ENCODE measurements at places on chromosomes 2 and 18.

DNA sequence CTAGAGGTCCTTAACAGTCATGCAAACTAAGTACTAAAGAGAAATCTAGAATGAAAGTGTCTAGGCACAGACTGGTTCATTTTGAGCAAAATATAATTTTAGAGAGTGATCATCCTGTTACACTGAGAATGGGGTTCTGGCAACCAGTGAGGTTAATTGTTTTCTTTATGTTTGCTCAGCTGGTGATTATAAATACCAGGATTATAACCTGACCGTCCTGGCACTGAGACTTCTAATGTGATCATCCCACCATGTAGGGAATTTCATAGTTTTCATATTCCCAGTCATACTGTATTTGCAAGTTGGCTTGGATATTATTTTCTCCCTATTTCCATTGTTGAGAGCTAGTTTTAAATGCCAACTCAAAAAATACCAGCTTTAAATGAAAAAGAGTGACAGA lies 852.5 kb upstream of the LRATD1 start:
- DNase-seq = no peak

DNA sequence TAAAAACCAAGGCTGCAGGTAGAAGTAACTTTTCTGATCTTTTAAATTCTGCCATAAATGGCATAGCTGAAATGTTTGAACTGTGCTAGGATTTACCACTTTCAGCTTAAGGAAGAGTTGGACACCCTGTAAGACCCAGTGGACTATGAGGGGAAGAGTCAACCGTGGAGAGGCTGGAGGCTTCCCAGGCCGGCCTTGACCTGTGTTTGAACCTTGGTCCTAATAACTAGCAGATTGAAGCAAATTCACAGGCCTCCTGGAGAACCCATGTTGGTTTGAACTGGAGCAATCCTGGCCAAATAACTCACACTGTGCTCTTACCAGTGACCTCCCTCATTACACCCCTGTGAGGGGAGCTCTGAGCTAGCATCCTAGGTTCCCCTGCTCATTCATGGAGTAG lies 87.2 kb upstream of the ALPP start:
- no peak for DNase-seq

GRCh38 chr2:239548451-239548871 lies 147.6 kb upstream of the HDAC4 start:
- DNase-seq = no peak

- DNase-seq = no peak
Observed at GRCh38 chr2:205216580-205216979, 465.7 kb upstream of the NRP2 start.

DNA sequence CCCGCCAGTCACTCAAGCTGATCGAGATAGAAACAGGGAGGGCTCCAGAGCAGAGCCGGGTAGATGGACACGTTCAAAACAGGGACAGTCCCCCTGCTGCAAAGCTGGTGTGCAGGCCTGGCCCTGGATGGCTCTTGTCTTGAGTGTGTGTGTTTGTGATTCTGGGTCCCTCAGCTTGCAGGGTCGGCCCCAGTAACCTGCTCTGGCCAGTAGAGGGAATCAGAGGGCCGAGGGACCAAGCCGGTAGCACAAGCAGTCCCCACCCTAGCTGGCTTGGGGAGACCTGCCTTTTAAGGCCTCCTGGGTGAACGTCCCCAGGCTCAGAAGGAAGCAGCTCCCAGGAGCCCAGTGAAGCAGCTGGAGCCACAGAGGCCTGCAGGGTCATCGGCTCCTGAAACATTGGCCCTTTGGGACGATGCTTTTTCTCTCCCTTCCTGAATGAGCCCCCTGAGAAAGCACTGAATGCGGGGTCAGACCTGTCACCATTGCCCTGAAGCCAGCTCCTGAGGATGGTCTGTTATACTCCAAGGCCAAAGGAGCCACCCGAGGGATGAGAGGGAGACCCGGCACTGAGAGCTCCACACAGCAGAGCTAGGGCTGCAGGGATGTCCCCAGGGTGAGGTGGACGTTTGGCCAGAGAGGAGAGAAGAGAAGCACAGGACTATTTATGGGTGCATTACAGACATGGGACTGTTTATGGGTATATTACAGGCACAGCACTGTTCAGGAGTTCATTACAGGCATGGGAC lies 15.4 kb upstream of the MLPH start:
- DNase-seq = no peak

GRCh38 chr2:171999161-171999560 lies 592 bp upstream of the METAP1D start:
- no peak for DNase-seq

- no peak for DNase-seq
Observed at GRCh38 chr18:54772056-54772455, 56.2 kb upstream of the RAB27B start.

DNA sequence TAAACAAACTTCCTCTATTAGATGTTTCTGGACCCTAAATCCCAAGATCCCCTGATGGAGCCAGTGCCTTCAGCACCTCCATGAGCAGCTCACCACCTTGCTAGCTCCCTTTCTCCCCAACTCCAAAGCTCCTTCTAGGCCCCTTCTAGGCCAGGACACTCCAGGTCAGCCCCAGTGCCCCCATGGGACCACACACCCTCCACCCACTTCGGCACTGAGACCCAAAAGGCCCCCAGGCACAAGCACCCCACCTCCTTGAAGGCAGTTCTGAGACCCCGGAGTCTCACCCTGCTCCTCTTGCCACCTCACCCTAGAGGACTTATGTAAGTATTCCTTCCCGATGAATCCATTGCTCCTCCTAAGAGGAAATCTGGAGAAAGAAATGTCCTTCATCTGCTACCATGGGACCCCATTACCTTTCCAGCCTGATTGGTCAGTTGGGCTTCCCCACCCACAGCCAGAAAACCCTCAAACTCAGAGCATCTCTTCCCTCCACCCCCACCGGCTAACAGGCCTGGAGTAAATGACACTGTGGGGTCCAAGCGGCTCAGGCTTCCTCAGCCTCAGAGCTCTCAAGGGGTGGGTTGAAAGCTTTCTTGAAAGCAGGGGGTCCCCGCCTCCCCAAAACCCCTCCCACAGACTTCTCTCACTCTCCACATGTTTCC lies 9.8 kb upstream of the ARMC9 start:
- DNase-seq = no peak
